ENCODE measurements at places on chromosomes 13 and 19.
A peak's percentile ranks its signal among the peaks of the same experiment; 100 is the strongest.

DNA sequence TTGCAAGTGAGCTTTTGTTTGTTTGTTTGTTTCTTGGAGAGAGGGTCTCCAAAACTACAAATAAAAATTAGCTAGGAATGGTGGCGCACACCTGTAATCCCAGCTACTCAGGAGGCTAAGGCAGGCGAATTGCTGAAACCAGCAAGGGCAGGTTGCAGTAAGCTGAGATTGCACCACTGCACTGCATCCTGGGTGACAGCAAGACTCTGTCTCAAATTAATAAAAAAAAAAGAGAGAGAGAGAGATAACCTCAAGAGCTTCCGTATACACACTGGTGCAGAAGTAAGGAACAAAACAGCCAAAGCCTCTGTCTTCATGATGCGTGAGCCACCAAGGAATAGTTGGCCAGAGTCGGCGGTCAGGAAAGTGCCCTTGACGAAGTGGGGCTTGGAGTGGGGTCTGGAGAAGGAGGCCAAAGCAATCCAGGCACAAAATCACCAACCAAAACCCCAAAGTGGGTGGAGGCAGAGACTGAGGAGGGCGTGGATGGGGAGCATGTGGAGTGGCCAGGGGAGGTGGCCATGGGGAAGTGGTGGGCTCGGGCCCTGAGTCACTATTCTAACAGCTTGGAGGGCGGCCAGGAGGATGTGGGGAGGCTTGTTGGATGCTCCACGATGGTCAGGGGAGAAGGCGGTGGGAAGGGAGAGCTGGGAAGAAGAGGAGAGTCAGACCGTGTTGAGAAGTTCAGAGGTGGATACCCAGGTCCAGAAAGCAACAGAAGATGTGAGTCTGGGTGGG is 21.2 kb upstream of the TOMM40 start:
- DNase-seq: peak; percentile 93

DNA sequence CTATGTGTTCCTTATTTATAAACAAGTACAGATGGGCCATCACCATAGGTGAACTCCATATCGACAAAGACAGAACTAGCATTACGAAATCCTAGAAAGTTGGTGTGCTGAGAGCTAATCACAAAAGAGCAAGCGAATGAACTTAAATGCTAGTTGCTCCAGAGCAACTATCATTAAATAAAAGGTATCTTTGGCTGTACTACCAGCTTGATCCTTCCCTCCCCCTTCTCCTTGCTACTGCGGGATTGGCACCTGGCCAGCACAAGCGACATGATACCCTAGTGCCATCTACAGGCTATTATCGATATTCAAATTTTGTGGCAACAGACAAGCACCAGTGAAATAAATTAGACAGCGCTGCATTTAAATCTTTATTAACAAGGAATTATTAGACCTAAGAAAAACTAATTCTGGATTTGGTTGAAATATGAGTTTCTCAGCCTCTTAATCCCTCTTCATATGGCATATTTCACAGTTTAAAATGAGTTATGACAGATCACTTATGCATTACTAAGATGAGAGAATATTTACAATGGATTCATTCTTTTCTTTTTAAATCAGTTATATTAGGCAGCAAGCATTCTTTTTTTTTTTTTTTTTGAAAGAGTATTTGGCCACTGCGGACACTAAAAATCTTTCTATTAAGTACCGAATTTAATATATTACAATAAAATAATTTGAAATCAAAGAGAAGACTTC is 5.8 kb downstream of the PCDH9 start:
- peak; percentile 85 for DNase-seq

- no peak for DNase-seq
Observed at GRCh38 chr19:53904909-53905308, 4.2 kb upstream of the CACNG7 start.

- no peak for DNase-seq
Observed at GRCh38 chr13:39510316-39510695, 92.7 kb downstream of the LHFPL6 start.

DNA sequence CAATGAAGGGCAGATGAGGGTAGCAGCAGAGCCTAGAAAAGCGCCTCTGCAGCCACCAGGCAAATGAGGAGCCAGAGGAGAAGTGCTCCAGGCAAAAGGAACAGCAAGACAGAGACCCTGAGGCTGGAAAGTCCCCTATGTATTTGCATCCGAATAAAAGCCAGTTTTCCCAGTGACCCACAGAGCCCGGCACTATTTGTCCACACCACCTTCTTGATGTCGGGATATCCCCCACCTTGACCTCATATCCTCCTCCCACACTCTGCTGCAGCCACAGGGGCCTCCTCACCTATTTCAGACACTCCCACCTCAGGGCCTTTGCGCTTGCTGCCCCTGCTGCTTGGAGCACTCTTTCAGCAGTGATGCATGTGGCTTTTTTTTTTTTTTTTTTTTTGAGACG is 6.6 kb downstream of the ATG4D start:
- no peak for DNase-seq

- no peak for DNase-seq
Observed at GRCh38 chr13:80029170-80029569, 311.8 kb downstream of the SPRY2 start.

DNA sequence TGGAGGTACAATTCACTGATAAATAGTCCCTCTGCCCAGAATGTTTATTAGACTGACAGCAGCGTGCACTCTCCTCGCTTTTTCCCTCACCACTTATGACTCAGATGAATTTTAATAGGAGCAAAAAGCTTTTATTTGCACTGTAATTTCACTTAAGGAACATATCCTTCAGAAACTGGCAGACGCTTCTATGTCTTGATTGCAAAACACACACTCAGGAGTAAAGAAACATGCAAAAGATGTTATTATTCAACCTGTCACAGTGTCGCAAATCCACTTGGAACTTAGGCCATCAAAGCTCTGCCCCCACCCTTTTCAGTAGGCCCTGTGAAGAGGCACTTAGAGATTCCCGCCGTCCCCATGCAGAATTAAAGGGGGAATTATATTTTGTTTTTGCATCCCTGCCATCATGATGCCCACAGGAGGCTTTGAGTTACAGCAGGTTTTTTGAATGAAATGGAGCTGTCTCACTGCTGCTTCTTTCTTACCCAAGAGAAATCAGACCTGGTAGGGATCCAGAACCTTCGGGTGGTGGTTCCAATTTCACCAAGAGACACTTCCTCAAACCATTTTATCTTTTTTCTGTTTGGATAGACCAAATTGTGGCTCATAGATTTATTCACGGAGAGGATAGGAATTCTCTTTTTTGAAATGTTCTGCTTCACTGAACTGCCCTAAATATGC is 74.5 kb downstream of the GGACT start:
- no peak for DNase-seq

All from ELR (cell line).